ENCODE measurements at places on chromosomes 13 and 19. TPM values are rescaled to one million over a fixed set of nuclear protein-coding genes. Genes with fewer than 3 reads are reported as not detected.
A peak's percentile ranks its signal among the peaks of the same experiment; 100 is the strongest.

CEACAM21 gene
- total RNA-seq: not detected

C5AR1 gene
- 0.09 TPM for total RNA-seq

NKG7 gene
- total RNA-seq: not detected

ZNF730 gene
- 0.16 TPM for total RNA-seq

DNA sequence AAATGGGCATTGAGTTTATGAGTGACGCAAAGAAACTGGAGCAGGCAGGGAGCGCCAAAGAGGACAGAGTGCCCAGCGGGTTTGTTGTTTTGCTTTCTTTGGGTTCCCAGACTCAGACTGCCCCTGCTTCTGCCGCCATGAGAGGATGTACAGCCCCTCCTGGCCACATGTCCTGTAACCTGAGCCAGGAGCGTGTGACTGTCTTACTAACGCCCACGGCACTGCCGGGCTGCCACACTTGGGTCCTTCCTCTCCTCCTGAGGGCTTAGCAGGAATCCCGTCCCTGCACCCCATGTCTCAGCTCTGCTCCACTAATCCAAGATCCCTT is 80.5 kb downstream of the GPR12 start:
- DNase-seq: no peak

DNA sequence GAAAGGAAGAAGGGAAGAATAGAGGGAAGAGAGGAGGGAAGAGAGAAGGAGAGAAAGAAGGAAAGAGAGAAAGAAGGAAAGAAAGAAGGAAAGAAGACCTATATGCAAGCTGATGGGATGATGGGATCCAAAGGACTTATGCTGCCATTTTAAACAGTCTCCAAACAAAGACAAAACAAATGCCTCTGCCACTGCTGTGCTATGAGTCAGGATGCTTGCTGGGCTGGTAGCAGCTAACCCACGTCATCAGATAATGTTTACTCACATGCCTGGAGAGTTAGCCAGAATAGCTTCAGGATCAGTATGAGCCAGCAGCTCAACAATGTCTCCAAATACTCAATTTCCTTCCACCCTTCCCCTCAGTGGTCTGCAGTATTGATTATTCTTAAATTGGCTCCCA is 12.0 kb upstream of the ZNF274 start:
- no peak for DNase-seq

- peak; percentile 50 for DNase-seq
These were observed at the start of gene CGB7 for GRCh38 chr19:49057636-49058234. Gene CGB7, minus strand, starts transcription at chr19:49057749. Its CDS starts 2,374 bp downstream, at chr19:49055375.

DNA sequence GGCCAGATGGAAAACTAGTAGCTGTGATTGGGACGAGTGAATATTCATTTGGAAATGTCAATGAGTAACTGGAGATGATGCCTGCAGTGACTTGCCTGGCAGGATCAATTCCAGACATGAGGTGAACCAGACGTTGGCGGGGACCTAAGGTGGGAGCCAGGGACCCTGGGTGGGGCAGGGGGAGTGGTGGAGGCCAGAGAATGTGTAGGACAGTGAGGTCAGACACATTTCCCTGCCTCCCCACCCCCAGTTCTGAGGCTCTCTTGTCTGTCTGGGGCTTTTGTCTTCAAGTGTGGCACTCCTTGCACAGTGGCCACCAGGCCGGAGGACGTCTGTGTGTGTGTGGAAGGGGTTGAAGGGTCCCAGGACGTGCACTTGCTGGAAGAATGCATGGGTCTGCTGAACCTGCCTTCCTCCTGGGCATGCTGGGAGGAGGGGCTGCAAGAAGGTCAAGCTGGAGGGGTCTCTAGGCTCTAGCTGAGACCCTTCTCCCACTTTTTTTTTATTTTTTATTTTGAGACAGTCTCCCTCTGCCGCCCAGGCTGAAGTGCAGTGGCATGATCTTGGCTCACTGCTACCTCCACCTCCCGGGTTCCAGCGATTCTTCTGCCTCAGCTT is 51.6 kb downstream of the CHST8 start:
- DNase-seq: no peak

DNA sequence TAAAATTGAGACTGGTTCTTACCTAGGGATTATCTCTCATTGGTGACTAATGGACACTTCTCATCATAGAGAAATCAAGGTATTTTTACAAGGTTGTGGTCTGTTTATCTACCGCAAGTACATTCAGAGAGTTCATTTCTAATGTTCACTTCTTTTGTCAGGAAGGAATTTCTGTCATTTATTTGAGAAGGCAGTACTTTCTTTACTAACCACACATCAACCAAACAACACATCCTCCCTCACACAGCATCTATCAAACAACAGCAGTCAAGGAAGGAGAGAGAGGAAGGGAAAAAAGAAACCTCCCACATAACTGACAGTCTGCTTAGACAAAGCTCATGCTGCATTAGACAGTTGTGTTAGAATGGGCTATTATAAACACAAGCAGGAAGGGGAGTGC is 182.3 kb upstream of the KLF12 start:
- DNase-seq: no peak

DNA sequence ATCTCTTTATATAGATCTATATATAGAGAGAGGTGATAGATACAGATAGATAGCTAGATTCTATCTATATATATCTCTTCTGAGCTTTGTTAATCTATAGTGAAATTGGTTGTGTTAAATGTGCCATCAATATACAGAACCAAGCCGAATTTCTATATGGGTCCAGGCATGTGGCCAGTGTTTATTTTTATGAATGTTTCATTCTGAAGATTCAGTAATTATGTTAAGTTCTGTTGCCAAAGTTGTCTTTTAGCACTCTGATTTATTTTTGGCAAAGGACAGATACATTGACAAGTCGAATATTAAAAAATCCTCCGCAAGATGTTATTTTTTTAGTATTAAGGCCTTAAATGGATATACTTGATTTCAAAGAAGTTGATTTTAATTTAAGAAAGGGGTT is 190.4 kb upstream of the HTR2A start:
- DNase-seq: no peak

DNA sequence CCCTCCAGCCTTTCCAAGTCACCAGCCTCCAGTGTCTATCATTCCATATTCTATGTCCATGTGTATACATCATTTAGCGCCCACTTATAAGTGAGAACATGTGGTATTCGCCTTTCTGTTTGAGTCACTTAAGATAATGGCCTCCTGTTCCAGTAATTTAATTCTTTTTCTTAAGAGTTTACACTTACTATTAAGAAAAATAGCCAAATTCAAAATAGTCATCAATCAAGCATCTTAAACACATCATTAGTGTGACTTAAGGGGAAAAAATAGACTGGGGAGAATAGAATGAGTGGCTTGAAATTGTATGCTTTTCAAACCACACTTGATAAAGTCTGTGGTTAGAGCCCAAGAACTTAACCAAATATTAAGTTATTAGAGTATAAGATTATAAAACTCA is 248.0 kb downstream of the MAB21L1 start:
- no peak for DNase-seq
